ENCODE measurements at places on chromosomes 4 and X. TPM values are rescaled to one million over a fixed set of nuclear protein-coding genes. Genes with fewer than 3 reads are reported as not detected.
A peak's percentile ranks its signal among the peaks of the same experiment; 100 is the strongest.

The GYPA gene
- total RNA-seq = not detected

DNA sequence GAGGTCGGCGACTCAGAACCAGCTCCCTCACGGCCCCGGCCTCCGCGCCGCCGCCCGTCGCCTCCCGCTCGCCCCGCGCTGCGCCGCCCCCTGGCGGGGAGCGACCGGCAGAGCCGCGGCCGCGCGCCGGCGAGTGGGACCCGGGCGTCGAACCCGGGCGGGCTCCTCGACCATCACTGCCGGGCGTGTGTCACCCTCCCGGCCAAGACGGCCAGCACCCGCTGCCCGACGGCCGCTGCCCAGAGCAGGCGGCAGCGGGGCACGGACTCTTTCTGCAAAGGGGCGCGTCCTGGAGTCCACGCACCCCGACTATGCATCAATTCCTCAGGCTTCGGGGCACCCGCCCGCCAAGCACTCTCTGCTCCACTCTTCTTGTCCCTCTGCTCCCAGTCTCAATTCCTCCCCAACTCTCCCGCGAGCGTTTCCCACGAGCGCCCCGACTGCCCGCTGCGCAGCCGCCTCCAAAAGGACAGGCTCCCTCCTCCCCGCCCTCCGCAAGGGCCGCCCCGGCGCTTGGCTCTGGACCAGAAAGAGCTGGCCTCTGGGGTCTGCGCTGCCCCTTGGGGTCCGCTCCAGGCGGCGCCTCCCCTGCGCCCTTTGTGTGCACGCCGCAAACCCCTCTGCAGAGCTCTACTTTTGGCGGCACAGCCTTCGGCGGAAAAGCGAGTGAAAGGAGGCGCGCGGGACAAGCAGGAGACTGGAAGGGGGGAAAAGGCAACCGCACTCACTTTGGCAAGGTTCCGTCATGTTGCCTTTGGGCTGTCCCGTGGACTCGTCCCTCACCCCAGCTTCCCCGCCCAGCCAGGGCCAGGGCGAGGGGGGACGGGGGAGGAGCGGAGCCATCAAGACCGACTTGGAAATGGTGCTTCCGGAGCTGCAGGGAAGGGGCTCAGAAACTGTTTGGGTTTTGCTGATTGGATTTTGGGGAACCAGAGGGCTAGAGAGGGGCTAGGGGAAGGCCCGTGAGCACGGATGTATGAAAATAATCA is 1.0 kb downstream of the PDE5A start:
- no peaks in the 10 kb centered on the region for H3K36me3 ChIP-seq
- peak overlapping the region; percentile 94 for H3K4me3 ChIP-seq
- DNase-seq = peak; percentile 72
- peaks cover 17% of the 10 kb centered on the region for H3K4me1 ChIP-seq

- H3K4me3 ChIP-seq = no peak overlapping the region
- H3K36me3 ChIP-seq = peaks cover 2% of the 10 kb centered on the region
- peaks cover 4% of the 10 kb centered on the region for H3K4me1 ChIP-seq
- no peak for DNase-seq
Measured at GRCh38 chrX:57156397-57157049, 19.3 kb upstream of the SPIN2A start.

DNA sequence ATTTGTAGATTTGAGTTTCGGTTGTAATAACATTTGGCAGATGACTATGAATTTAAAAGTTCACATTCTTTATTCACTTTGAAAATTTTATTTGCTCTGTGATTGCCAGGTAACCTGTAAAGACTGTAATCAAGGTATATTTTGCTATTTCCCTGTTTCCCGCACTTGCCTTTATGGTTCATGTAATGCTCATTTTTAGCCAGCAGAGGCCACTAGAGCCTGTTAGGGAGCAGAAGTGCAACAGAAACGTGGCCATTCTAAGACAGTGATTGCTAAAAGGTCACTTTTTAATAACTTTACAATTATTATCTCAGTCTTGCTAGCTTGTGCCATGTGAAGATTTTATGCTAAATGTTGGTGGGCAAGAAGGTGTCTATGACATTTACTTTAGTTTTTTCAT is 12.4 kb downstream of the YIPF6 start:
- peaks cover 19% of the 10 kb centered on the region for H3K27me3 ChIP-seq
- H3K4me1 ChIP-seq = peaks cover 26% of the 10 kb centered on the region
- H3K36me3 ChIP-seq = peaks cover 4% of the 10 kb centered on the region
- DNase-seq = peak; percentile 25
- no peak overlapping the region for H3K27ac ChIP-seq

DNA sequence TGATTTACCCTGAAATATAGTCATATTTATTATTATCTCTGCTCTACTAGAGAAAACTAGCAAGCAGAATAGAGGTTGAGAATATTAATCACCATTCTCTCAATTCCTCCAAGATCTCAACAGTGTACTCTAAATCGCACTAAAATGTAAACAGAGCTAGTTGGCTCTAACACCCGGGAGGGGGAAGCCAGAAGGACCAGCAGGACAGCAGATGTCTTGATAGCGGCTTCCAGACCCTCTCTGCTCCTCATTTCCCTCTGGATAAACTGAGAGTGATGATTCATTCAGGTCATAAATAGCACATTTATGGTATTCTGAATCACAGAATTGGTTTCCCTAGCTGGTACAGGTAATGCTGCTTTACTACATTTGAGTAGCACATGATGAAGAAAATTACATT is 82.5 kb downstream of the TBC1D9 start:
- peaks cover 11% of the 10 kb centered on the region for H3K27me3 ChIP-seq
- DNase-seq = no peak
- no peak overlapping the region for H3K4me3 ChIP-seq
- no peaks in the 10 kb centered on the region for H3K36me3 ChIP-seq
- no peaks in the 10 kb centered on the region for H3K4me1 ChIP-seq
- no peak overlapping the region for H3K27ac ChIP-seq

- DNase-seq = no peak
- no peak overlapping the region for H3K27ac ChIP-seq
- H3K4me3 ChIP-seq = no peak overlapping the region
- H3K36me3 ChIP-seq = peaks cover 2% of the 10 kb centered on the region
Measured at GRCh38 chr4:148151806-148152205, 290.4 kb downstream of the NR3C2 start.

DNA sequence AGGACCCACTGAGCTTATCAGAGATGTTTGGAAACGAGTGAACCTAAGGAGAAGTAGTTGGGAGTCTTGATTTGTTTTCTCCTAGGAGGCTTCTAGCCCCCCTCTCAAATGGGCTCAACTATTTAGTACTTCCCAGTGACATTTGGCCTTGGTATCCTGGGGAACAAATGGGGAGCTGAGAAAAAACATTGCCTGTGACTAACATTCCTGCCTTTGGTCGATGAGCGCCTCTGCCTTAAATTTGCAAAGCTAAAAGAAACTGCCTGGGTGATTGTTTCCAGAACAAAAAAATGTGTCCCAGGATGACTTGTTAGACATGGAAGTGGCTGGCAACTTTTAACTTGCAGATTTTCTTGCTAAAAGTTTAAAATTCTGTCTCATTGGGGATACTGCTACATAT is 58.8 kb upstream of the IGFBP7 start:
- H3K36me3 ChIP-seq = no peaks in the 10 kb centered on the region
- H3K4me1 ChIP-seq = peaks cover 7% of the 10 kb centered on the region
- no peak overlapping the region for H3K4me3 ChIP-seq
- no peak overlapping the region for H3K27ac ChIP-seq

DNA sequence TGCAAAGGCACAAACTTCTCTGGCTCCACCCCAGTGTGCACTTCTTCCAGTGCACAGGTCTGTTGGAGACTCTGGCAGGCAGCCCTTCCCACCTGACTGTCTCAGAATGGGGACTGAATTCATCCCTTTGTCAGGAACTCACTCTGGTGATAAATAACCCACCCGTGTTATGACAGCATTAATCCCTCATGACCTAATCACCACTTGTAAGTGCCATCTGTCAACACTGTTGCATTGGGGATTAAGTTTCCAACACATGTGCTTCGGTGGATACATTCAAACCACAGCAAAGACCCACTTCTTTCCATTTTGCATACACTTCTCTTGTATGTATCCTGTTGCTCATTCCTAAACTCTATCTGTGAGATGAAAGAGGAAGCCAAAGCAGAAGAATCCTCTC is 1002.9 kb upstream of the IGFBP7 start:
- H3K4me3 ChIP-seq = no peak overlapping the region
- no peaks in the 10 kb centered on the region for H3K27me3 ChIP-seq
- no peaks in the 10 kb centered on the region for H3K4me1 ChIP-seq
